Nephron progenitor cell (in vitro differentiated cells): ENCODE measurements at places on chromosomes 16 and 17.

DNA sequence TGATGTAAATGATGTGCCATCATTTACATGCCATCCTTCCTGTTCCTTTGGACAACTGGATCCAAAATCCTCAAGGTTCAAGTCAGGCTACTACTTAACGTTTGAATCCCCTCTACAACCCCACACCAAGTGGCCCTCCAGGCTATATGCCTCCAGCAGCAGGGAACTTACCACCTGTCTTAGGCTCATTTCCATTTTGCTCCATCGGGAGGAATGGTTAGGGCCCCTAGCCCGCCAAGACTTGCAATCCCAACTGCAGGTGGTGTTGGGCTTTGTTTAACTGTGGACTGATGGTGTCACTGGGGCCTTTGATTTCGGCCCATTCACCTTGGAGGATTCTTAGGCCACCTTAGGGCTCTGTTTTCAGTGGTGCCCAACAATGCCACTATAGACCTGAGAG lies 9.7 kb downstream of the HNF1B start:
- no peak for DNase-seq
- H3K4me1 ChIP-seq: peaks cover 18% of the 10 kb centered on the region
- H3K36me3 ChIP-seq: no peaks in the 10 kb centered on the region
- no peak overlapping the region for H3K27ac ChIP-seq

DNA sequence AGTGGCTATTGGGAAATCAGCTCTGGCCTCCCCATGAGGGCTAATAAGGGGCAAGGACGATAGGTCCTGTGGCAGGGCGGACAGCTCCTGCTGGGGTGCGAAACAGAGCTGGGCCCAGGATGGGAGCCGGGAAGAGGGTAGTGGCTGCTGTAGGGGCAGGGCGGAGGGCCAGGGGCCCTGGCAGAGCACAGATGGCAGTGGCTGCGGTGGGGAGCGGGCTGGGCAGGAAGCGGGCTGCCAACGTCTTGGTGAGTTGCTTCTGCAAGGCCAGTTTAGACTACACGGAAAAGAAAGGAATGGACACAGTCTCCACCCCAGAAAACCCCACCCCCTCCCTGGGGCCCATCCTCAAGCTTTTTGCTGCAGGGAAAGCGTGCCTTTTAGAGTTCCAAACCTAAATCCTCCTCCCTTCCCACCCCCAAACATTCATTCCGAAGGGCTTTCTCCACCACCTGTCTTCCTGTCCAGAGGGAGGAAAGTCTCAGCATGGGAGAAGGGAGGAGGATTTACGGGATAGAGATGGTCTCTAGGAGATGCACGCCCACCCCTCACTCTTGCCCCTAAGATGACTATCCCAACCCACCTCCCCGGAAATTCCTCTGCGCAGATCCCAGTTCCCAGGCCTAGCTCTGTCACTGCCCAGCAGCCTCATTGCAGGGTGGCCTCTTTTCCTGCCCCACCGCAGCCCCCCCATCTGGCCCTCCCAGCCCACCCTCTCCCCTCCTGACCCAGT lies 7.1 kb downstream of the NKIRAS2 start:
- DNase-seq: no peak
- H3K4me1 ChIP-seq: peaks cover 65% of the 10 kb centered on the region
- no peak overlapping the region for H3K27ac ChIP-seq
- H3K4me3 ChIP-seq: peak overlapping the region; percentile 38

- no peak overlapping the region for H3K27ac ChIP-seq
- H3K4me1 ChIP-seq: peaks cover 5% of the 10 kb centered on the region
- no peak for DNase-seq
- H3K27me3 ChIP-seq: peaks cover 36% of the 10 kb centered on the region
- H3K36me3 ChIP-seq: no peaks in the 10 kb centered on the region
- H3K4me3 ChIP-seq: no peak overlapping the region
Observed at GRCh38 chr17:42429726-42430447, 6.8 kb upstream of the CAVIN1 start.

DNA sequence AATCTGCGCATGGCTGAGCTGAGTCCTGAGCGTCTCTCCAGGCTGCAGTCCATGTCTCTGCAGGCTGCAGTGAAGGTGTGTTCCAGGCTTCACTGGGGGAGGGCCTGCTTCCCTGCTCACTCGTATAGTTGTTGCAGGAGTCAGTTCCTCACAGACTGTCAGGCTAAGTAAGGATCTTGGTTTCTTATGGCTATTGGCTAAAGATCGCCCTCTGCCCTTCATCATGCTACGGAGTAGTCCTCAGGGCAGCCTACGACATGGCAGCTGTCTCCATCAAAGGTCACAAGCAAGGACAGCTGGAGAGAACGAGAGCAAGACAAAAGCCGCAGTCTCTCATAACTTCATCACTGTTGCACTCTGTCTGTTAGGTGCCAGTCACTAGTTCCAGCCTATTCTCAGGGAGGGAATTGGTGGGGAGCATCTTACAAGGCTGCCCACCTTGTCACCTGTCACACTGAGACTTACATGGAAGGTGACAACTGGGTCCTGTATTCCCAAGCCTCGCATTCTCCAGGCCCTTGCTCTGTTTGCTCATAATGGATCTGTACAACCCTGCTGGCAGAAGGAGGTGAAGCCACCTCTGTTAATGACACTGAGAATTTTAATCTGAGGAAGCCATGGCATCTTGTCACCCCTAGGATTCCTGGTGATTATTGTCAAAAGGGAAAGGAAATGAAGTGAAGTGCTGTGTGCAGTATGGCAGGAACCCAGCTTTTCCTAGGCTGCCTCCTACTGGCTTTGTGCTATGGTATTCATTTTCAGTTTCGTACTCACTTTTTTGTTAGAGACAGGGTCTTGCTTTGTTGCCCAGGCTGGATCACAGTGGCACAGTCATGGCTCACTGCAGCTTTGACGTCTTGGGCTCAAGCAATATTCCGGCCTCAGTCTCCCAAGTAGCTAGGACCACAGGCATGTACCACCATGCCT lies 43.4 kb downstream of the MFSD11 start:
- peaks cover 38% of the 10 kb centered on the region for H3K36me3 ChIP-seq
- H3K27me3 ChIP-seq: no peaks in the 10 kb centered on the region
- no peak overlapping the region for H3K4me3 ChIP-seq
- peaks cover 10% of the 10 kb centered on the region for H3K4me1 ChIP-seq
- DNase-seq: no peak

GRCh38 chr16:28279006-28279405 lies 13.3 kb upstream of the SBK1 start:
- no peak for DNase-seq
- H3K4me3 ChIP-seq: no peak overlapping the region
- peaks cover 39% of the 10 kb centered on the region for H3K27me3 ChIP-seq
- no peaks in the 10 kb centered on the region for H3K36me3 ChIP-seq
- no peak overlapping the region for H3K27ac ChIP-seq

- H3K27ac ChIP-seq: peak overlapping the region; percentile 70
- no peaks in the 10 kb centered on the region for H3K4me1 ChIP-seq
- H3K4me3 ChIP-seq: no peak overlapping the region
- no peak for DNase-seq
- peaks cover 69% of the 10 kb centered on the region for H3K36me3 ChIP-seq
Observed at GRCh38 chr17:45090711-45091110, 29.6 kb downstream of the NMT1 start.

DNA sequence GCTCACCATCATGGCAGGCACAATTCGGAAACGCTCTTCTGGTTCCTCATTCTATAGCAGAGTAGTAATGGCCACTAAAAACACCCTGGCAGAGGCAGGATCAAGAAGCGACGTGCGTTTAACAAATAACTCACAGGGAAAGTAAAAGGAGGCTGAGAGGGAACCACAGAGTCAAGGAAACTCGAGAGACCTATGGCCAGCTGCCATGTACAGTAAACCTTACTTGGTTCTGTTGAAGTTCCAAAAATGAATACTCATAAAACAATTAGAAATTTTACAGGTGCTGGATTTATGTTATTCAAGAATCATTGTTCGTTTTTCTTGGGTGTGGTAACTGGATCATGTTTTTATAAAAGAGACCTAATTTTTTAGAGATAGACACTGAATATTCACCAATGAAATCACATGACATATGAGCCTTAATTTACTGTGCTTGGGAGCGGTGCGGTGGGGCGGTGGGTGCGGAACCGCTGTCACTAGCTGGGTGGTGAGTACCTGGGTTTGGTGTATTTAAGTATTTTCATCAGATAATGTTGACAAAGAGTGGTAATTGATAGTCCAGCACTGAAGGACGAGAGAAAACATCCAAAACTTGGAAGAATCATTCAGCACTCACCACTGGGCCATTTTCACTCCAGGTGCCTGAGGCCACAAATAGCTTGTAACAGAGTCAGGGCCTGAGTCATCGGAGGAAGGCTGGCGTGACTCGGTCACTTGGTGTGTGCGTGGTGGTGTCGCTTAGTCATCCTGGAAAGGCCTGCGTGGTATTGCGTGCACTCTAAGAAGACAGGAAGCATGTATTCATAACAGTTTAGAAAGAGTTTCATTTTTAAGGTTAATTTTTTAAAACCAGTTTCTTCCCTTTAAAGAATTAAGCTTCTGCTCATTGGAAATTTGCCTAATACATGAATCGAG lies 135.4 kb upstream of the CHMP6 start:
- peaks cover 41% of the 10 kb centered on the region for H3K4me1 ChIP-seq
- H3K4me3 ChIP-seq: no peak overlapping the region
- peaks cover 15% of the 10 kb centered on the region for H3K36me3 ChIP-seq
- no peak overlapping the region for H3K27ac ChIP-seq
- H3K27me3 ChIP-seq: no peaks in the 10 kb centered on the region
- DNase-seq: no peak
